ENCODE measurements at places on chromosomes 2 and 18.

DNA sequence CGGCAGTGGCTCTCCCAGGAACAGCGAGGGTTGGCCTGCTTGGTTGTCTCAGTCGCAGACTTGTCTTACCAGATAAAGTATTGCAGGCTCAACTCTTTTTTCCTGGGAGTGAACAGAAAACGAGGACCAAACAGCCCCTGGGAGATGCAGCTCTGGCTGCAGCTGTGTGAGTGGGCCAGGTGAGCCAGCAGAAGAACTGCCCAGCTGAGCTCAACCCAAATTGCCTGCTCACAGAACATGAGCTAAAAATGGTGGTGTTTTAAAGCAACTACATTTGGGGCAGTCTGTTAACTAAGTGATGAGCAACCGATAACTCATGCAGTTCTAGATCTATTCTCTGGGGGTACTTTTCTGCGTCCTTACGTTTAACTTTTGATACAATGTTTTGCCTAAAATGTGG lies 161.1 kb upstream of the SIX3 start:
- no peak for DNase-seq

DNA sequence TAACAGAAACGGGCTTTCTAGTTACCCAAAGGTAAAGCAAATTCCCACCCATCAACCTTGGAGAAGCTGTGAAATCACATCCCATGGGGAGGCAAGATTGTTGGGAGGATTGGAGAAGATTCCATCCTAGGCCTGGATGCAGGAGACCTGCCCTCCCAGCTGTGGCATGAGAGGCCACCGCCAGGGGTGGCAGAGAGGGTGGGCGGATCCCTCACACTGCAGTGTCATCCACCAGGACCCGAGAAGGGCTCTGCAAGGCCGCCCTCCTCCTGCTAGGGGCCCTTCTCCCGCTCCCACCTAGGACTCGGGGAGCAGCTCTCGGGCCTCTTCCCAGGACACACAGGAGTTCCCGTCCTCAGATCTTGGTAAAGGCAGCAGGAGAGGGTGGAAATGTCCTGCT lies 15.5 kb upstream of the ATG16L1 start:
- no peak for DNase-seq

GRCh38 chr2:235944591-235944990 lies 223.6 kb downstream of the GBX2 start:
- no peak for DNase-seq

DNA sequence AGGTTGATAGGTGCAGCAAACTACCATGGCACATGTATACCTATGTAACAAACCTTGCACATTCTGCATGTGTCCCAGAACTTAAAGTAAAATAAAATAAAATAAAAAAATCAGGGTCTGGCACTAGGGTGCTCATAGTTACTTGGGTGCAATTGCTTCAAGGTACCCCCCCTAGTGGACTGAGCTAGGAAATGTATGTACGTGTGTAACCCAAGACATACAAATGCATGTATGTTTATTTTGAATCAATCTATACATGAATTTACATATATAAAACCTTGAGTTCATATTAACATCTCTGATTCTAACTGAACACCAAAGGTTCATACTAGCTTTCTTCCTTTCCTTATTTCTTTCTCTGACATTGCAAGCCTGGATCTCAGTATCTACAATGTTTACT lies 51.5 kb downstream of the USP37 start:
- DNase-seq, result no peak

GRCh38 chr2:42054714-42055430 lies 7.1 kb downstream of the PKDCC start:
- no peak for DNase-seq

- peak; percentile 17 for DNase-seq
Measured at GRCh38 chr2:10591207-10591606, 98.6 kb downstream of the NOL10 start.

DNA sequence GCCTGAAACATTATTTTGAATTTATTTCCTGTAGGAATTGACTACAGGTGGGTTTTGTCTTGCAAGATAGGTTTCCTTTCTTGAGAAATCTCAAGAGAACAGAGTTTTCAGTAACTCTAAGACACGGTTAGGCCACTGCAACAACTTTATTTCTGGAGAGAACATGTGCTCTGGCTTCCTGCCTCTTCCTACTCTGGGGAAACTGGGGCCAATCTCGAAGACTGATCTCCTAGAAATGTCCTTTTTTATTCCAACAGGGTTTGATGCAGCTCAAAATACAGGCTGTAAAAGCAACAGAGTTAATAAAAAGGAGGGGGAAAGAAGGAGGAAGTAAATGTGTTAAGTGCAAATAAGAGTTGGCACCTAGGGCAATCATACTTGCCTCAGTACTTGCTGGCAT lies 4.0 kb upstream of the SLC20A1 start:
- DNase-seq, result no peak

- no peak for DNase-seq
Measured at GRCh38 chr2:194166818-194167217, 1490.2 kb upstream of the SLC39A10 start.

DNA sequence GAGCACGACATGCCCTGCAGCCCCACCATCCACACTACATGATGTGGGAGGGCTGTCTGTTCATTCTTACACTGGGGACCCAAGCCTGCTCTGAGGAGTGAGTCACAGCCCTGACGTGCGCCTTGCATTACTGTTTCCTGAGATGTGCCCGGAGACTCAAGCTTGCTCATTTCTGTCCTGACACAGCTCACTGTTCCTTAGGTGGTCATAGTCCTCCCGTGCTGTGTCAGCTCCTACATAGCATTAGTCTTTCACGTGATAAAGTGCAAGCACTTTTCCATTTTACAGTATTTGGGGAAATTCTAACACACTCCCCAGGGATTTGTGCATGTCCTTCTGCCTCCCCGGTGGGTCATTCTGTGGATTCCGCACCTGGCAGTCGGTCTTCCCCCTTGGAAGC lies 46.2 kb upstream of the TRIM43B start:
- peak; percentile 68 for DNase-seq

DNA sequence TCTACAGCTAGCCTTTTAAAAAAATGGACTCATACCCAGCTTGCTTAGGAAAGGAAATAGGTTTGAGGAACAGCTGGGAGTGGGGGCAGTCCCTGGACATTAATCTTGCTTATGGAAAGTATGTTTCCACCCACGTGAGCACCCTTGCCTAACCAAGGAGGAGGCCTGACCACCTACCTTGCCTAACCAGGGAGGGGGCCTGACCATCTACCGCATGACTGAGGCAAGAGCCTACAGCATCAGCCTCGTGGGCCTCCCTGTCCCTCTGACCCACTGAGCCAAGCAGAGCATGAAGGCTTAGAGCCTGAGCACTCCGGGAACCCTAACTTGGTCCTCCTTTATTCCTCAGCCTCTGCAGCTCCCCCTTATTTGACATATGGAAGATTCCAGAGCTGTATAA lies 20.2 kb downstream of the PRKAG3 start:
- DNase-seq, result no peak

- DNase-seq, result no peak
Measured at GRCh38 chr2:10610213-10610910, 79.4 kb downstream of the NOL10 start.

GRCh38 chr18:64099244-64099643 lies 49.6 kb downstream of the LINC00305 start:
- DNase-seq, result no peak

DNA sequence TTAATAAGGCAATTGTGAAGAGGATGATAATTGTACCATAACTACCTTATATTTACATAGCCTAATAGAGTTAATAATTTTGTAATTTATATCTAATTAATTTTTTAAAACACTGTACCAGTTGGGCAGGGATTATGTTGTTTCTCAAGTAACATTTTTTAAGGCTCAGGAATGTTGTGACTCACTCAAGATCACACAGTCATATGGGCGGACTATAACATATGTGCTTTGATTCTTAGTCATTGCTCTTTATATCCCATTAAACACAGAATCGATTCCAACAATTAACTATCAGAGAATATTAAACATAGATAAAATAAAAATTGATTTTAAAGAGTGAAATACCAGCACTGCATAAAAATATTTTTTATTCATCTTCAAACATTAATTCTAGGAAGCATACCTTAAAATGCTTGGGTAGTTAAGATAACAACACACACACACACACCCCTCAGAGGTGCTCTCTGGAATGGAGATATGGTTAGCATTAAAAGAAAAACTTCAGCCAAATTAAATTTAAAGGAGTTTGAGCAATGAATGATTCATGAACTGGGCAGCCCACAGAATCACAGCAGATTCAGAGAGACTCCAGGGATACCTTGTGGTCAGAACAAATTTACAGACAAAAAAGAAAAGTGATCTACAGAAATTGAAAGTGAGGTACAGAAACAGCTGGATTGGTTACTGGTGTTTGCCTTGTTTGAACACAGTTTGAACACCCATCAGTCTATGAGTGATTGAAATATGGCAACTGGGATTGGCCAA lies 869.4 kb upstream of the ID2 start:
- peak; percentile 44 for DNase-seq

DNA sequence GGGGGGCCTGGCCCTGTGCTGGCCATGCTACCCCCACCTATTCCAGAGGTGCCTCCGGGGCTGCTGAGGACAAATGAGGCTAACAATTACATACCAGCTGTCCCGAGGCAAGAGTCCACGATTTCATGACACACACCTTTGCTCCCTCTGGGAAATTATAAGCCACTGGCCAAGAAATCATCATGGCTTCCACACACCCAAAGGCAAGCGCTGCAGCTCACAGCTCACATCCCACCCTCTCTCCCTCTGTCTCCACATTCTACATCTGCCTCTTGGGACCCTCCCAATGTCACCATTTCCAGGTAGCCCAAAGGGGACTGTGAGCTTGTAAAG lies 134.4 kb downstream of the HDAC4 start:
- DNase-seq, result no peak

DNA sequence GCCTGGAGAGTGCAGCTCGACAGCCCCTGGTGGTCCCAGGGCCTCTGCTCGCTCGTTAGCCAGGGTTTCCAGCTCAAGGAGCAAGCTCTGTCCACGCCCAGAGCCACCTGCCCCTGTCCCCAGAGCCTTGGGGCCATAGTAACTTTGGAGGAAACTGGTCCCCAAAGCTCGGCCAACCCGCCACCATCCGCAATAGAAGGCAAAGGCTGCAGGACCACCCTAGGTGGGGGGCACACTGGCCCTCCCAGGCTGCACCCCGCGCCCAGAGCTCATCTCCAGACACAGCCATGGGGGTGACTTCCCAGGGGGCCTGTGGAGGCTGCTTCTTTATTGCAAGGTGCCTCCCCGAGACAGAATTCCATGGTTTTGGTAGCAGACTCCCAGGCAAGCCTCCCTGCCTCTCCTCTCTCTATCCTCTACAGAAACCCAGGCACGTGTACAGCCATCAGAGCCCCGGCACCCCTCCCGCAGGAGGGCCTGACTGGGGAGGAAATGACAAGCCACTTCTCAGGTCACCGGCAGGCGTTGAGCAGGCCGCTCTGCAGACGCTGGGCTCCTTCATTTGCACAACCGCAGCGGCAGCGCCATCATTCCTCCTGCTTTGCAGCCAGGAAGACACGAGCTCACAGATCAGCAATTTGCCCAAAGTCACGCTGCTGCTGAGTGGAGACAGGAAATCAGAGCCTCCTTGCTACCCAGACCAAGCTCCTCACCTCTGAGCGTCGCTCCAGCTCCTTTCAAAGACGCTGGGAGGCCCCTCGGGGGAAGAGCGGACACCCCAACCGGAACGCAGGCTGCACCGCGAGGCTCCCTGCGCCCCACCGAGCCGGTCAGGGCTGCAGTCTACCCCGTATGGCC lies 80.2 kb downstream of the NDUFA10 start:
- DNase-seq, result no peak

- no peak for DNase-seq
Measured at GRCh38 chr18:78643004-78643403, 336.6 kb upstream of the SALL3 start.

- peak; percentile 86 for DNase-seq
Measured at GRCh38 chr2:157173740-157174184, 83.7 kb upstream of the GALNT5 start.

DNA sequence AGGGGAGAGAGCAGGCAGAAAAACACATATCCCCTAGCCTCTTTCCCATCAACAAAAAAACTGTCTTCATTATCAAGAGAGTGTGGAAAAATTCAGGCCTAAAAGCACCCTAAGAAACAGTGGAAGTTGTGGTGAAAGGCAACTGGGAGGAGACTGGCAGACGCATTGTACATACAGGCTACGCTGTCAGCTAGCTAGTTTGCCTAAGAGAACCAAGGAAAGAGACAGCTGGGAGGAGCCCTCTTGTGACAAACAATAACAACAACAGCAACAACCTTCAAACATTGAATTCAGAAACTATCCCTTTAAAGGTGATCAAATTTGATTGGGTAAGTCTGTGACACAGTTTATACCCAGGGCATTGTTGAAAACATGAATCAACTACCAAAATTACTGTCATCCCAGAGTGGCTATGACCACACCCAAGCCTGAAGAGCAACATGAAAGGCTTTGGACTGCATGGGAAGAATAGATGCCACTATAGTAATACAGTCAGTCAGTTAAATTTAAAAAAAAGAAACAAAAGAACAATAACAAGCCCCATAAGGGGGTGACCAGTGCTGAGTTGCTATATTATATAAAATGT lies 88.9 kb upstream of the CRIM1 start:
- no peak for DNase-seq

GRCh38 chr18:28048612-28049011 lies 128.3 kb downstream of the CDH2 start:
- DNase-seq, result no peak

DNA sequence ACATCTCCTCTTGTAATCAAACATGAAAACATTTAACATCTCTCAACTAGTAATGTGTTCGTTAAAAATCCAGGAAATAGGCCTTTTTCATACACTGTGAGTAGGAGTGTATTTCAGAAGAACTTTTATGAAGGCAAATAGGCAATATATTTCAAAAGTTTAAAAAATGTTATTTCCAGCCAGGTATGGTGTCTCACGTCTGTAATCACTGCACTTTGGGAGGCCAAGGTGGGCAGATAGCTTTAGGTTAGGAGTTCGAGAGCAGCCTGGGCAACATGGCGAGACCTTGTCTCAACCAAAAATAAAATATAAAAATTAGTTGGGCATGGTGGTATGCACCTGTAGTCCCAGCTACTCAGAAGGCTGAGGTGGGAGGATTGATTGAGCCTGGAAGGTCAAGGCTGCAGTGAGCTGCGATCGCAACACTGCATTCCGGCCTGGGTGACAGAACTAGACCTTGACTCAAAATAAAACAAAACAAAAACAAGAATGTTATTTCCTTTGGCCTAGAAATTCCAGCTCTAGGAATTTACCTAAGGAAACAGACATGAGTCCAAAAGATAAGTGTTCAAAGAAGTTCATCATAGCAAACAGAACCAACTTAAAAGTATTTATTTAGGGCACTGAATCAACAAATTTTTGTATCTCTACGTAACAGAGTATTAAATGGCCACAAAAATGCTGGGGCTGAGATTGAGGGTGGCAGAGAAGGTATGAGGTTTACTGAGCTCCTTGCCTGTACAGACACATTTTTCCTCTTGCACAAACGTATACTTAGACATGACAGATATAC lies 14.9 kb downstream of the RBKS start:
- DNase-seq, result no peak

- DNase-seq, result no peak
Measured at GRCh38 chr2:43725711-43726246, 48.1 kb upstream of the DYNC2LI1 start.

GRCh38 chr2:235964787-235965390 lies 203.3 kb downstream of the GBX2 start:
- no peak for DNase-seq

GRCh38 chr2:22628221-22628620 lies 756.8 kb upstream of the KLHL29 start:
- no peak for DNase-seq
